ENCODE measurements at places on chromosomes 13 and 19.

DNA sequence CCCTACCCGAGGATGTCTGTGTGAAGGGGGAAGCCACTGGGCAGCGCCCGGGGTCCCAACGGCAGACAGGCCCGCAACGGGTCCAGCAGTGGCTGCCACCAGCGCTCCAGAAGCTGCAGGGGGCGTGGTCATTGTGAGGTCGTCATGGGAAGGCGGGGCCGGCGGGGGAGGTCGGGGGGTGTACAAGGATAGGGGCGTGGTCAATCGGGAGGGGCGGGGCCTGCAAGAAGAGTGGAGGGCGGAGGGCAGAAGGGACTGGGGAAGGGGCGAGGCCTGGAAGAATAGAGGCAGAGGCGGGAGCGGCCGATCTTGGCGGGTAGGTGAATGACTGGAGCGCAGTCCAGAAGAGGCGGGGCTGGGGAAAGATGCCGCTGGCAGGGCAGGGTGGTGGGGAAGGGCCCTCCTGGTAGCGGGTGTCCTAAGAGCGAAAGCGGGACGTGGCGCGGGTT, 4.4 kb downstream of the FUZ start:
- peak; percentile 94 for DNase-seq

DNA sequence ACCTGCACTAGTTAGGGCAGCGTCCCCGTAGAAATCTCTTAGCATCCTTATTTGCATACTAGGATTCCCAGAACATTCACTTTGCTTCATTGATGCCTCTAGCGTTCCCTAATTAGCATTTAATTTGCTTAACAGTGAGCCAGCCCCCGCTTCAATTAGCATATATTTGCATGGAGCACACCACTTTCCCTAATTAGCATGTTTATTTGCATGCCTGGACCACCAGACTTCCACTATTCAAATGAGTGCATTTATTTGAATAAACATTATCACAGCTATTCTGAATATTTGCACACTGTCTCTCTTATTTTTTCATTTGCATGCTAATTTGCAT, 69.6 kb downstream of the RYR1 start:
- peak; percentile 79 for DNase-seq

DNA sequence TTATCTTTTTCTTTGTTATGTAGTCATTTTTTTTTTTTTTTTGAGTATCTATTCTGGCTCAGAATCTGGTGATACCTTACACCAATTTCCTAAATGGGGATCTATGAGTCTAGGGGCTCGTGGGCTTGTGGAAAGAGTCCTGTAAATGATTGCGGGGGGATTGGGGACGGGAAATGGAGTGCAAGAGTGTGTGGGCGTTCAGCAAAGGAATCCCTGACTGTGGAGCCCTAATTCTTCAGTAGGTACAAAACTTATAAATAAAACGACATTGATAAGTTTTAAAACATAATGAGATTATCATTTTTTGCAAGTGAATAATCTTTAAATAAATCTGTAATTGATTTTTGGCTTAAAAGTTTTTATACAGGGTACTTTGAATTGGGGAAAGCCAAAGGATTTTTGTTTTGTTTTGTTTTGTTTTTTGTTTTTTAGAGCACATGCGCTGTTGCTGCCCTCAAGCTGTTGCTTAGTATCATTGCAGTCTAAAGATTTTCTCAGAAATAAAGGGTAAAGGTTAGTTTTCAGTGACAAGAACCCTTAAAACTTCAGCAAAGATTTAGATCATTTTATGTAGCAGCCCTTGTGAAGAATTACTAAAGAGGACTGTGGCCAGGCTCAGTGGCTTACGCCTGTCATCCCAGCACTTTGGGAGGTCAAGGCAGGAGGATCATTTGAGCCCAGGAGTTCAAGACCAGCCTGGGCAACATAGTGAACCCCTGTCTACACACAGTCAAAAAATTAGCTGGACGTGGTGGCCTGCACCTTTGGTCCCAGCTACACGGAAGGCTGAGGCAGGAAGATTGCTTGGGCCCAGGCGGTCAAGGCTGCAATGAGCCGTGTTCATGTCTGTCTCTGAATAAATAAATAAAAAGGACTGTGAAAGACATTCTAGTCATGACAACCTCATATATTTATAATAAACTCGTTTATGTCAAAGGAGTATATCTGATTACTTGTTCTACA, 1.7 kb downstream of the ERCC5 start:
- DNase-seq: peak; percentile 52

GRCh38 chr13:45809801-45810394, 41.7 kb downstream of the SIAH3 start:
- no peak for DNase-seq

DNA sequence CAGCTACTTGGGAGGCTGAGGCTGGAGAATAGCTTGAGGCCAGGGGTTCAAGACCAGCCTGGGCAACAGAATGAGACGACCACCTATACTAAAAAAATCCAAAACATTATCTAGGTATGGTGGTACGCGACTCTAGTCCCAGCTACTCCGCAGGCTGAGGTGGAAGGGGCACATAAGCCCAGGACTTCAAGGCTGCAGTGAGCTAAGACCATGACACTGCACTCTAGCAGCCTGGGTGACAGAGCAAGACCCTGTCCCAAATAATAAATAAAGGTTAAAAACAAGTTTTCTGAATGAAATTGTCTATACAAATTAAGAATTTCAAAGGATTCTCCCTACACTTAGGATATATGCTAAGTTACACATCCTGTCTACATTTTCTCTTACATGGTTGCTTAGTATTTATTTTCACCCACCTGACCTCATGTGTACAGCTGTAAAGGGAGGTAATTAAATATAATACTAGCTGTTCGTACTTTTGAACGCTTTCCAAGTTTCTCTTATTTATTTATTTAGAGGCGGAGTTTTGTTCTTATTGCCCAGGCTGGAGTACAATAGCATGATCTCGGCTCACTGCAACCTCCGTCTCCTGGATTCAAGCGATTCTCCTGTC, 1.6 kb downstream of the SLC25A30 start:
- no peak for DNase-seq

DNA sequence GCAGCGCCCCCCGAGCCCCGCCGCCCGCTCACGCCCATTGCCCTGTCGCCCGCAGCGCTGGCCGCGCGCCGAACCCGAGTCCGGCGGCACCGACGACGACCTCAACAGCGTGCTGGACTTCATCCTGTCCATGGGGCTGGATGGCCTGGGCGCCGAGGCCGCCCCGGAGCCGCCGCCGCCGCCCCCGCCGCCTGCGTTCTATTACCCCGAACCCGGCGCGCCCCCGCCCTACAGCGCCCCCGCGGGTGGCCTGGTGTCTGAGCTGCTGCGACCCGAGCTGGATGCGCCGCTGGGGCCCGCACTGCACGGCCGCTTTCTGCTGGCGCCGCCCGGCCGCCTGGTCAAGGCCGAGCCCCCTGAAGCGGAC, 518 bp downstream of the KLF2 start:
- DNase-seq: peak; percentile 20

- no peak for DNase-seq
These were observed 2792.1 kb downstream of the PCDH9 start for GRCh38 chr13:64438084-64438483.

DNA sequence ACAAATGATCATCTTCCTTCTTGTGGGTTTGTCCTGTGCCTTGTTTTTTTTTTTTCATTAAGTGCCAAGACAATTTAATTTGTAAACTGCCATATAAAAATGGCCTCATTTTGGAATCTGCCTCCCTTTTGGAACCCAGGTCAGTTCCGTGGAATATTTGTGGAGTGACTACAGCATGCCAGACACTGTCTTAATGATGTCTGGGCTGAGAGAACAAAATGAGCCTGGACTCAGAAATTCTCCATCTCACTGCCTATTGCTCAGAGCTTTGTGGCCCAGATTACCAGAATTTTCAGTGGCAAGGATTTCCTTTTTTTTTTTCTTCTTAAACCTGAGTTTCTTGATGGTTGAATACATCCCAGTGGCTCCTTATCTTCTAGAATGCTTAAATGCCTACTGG, 340.6 kb downstream of the ENOX1 start:
- no peak for DNase-seq

GRCh38 chr19:56174550-56174949, 1.3 kb upstream of the GALP start:
- DNase-seq: no peak

- DNase-seq: no peak
These were observed 126.9 kb downstream of the ITGBL1 start for GRCh38 chr13:101579281-101579802.

- no peak for DNase-seq
These were observed 43.2 kb downstream of the FLT3 start for GRCh38 chr13:28056970-28057712.

DNA sequence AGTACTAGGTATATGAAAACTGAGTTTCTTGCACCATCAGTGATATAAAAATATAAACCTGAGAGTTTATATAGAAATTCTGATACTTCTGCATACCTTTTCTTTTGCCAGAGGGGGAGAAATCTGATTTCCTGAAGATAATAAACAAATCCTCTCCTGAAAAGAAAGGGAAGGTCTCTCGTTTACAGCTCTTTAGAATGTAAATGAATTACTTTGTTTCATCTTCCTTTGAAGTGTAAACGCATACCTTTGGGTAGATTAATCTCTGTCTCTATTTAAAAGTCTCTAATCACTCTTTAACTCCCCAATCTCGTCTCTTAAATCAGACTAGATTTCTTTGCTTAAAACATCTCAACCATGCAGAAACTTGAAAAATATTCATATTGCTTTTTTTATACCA, 1092.9 kb downstream of the SLITRK5 start:
- DNase-seq: no peak

DNA sequence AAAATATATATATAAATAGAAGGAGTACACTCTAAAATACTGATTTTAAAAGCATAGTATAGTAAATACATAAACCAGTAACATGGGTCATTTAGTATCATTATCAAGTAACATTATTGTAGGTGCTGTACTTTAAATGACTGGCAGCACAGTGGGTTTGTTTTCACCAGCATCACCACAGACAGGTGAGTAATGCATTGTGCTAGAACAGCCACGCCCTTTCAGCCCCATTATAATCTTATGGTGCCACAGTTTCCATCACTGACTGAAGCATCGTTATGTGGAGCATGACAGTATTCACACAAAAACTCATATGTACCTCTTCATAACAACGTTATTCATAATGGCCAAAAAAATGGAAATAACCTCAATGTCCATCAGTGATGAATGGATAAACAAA, 88.3 kb downstream of the DHRS12 start:
- DNase-seq: no peak

GRCh38 chr13:102587916-102588315, 8.9 kb upstream of the TPP2 start:
- DNase-seq: no peak

- no peak for DNase-seq
These were observed 46.4 kb downstream of the STOML3 start for GRCh38 chr13:38944219-38944618.

DNA sequence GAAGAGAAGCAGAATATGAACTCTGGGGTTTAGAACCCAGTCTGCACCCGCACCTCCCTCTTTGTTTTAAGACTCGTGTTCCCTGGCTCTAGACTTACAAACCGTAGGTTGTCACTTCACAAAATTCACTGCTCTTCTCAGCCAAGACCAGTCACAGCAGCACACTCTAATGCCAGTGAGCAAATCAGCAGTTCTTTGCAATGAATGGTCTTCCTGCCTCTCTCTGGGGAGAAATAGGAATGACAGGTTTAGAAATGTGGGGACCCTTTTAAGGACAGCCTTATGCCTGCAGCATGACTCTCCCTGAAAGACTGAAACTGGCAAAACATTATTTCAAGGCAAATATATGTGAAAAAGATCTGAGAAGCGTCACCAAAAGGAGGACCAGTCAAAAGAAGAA, 156.9 kb downstream of the KCTD15 start:
- no peak for DNase-seq

GRCh38 chr13:46315491-46316075, 71.5 kb downstream of the RUBCNL start:
- DNase-seq: no peak

DNA sequence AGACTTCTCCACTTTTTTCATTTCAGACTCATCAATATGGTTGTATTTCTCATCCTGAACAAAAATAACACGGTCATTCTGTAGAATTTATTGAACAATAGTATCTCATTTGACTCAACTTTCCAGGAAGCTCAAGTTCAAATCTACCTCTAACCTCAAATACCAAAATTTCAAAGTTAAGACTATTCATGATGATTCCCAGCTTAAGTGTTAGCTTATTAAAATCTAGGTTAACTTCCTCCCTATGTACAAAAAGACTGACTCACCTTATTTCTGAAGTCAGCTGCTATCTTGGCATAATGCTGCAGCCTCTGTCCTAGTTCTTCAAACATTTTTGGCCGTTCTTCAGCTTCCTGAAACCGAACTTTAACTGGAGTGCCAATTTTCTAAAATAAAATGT, 23.2 kb downstream of the HSPH1 start:
- no peak for DNase-seq

DNA sequence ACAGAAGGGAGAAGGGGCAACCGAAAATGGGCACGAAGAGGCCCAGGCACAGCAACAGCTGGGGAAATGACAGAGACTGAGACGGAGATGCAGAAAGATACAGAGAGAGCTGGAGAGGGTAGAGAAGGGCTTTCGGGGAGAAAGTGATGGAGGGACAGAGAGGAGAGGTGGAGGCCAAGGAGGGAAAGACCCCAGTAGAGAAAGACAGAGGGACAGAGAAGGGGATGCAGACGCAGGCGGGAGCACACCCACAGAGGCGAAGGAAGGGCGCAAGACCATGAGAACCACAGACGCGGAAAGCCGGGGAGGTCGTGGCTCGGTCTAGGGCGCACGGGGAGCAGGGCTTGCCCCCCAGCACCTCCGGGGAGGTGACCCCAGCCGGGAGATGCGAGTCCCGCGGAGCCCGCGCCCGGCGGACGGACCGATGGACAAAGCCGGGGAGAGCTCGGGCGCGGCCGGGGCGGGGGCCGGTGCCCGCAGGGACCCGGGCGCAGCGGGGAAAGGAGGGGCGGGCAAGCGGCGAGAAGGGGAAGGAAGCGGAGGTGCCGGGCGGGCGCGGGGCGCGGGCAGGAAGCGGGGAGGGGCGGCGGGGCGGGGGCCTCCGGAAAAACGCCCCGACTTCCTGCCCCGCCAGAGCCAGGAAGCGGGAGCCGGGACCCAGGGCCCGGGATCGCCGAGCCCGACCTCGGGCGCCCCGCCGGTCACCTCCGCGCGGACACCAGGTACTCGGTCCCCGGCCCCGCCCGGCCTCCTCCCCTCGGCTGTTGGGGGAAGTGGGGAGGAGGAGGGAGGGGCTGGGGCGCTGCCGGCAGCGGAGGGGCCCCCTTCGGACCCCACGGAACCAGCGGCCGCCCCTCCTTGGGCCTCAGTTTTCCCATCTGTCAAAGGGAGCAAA, at the start of gene ARHGEF1:
ARHGEF1 (plus strand) TSS at position 617 of the 895 bp plus-strand sequence. CDS start 4,899 bp downstream, outside the sequence.
- no peak for DNase-seq
